CD4-positive, alpha-beta memory T cell (primary cell): ENCODE measurements at places on chromosomes 3 and 15. TPM values are rescaled to one million over a fixed set of nuclear protein-coding genes. Genes with fewer than 3 reads are reported as not detected.
A peak's percentile ranks its signal among the peaks of the same experiment; 100 is the strongest.

- no peaks in the 10 kb centered on the region for H3K36me3 ChIP-seq
- no peaks in the 10 kb centered on the region for H3K27me3 ChIP-seq
- no peak for DNase-seq
- H3K27ac ChIP-seq, result no peak overlapping the region
- H3K4me1 ChIP-seq, result no peaks in the 10 kb centered on the region
These were observed 514.6 kb upstream of the MCTP2 start for GRCh38 chr15:93716615-93717231.

GRCh38 chr3:126082362-126083137 is 1.4 kb downstream of the SLC41A3 start:
- no peak overlapping the region for H3K27ac ChIP-seq
- no peaks in the 10 kb centered on the region for H3K36me3 ChIP-seq
- peaks cover 26% of the 10 kb centered on the region for H3K4me1 ChIP-seq
- H3K27me3 ChIP-seq, result no peaks in the 10 kb centered on the region
- H3K4me3 ChIP-seq, result no peak overlapping the region

GRCh38 chr3:127101411-127102187 is 91.3 kb upstream of the PRR23E start:
- no peak for DNase-seq
- no peaks in the 10 kb centered on the region for H3K27me3 ChIP-seq
- no peaks in the 10 kb centered on the region for H3K36me3 ChIP-seq
- no peak overlapping the region for H3K27ac ChIP-seq
- no peaks in the 10 kb centered on the region for H3K4me1 ChIP-seq

- H3K36me3 ChIP-seq, result no peaks in the 10 kb centered on the region
- H3K27ac ChIP-seq, result no peak overlapping the region
- no peak overlapping the region for H3K4me3 ChIP-seq
- no peak for DNase-seq
- H3K4me1 ChIP-seq, result no peaks in the 10 kb centered on the region
These were observed 285.8 kb upstream of the SEMA6D start for GRCh38 chr15:47431501-47431900.

DNA sequence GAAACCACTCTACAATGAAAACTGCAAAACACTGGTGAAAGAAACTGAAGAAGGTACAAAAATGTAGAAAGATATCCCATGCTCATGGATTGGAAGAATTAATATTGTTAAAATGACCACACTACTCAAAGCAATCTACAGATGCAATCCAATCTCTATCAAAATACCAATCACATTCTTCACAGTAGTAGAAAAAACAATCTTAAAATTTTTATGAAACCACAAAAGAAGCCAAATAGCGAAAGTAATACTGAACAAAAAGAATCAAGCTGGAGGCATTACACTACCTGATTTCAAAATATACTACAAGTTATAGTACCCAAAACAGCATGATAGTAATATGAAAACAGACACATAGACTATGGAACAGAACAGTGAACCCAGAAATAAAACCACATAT is 36.9 kb downstream of the TXNRD3 start:
- H3K36me3 ChIP-seq, result no peaks in the 10 kb centered on the region
- no peaks in the 10 kb centered on the region for H3K4me1 ChIP-seq
- no peak for DNase-seq
- H3K4me3 ChIP-seq, result no peak overlapping the region
- H3K27ac ChIP-seq, result no peak overlapping the region
- H3K27me3 ChIP-seq, result no peaks in the 10 kb centered on the region

GRCh38 chr3:40258064-40258463 is 51.4 kb upstream of the EIF1B start:
- H3K36me3 ChIP-seq, result no peaks in the 10 kb centered on the region
- no peaks in the 10 kb centered on the region for H3K27me3 ChIP-seq
- H3K4me3 ChIP-seq, result no peak overlapping the region
- H3K4me1 ChIP-seq, result no peaks in the 10 kb centered on the region
- DNase-seq, result no peak
- no peak overlapping the region for H3K27ac ChIP-seq

DNA sequence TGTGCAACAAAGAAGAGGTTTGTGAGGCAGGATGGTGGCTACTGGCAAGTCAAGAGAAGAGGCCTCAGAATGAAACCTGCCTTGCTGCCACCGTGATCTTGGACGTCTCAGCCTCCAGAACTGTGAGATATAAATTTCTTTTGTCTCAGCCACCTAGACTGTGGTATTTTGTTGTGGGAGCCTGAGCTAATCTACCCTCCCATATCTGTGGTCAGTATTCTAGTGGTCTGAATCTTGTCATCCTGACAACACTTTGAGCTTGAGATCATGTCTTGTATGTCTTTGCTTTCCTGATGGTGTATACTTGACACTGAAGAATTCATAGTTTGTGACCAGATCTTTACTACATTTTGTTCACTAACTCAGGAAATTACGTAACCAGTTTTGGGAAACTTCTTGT is 240.6 kb upstream of the GOLIM4 start:
- H3K27me3 ChIP-seq, result no peaks in the 10 kb centered on the region
- no peak overlapping the region for H3K4me3 ChIP-seq
- DNase-seq, result no peak
- H3K4me1 ChIP-seq, result no peaks in the 10 kb centered on the region
- no peaks in the 10 kb centered on the region for H3K36me3 ChIP-seq

DNA sequence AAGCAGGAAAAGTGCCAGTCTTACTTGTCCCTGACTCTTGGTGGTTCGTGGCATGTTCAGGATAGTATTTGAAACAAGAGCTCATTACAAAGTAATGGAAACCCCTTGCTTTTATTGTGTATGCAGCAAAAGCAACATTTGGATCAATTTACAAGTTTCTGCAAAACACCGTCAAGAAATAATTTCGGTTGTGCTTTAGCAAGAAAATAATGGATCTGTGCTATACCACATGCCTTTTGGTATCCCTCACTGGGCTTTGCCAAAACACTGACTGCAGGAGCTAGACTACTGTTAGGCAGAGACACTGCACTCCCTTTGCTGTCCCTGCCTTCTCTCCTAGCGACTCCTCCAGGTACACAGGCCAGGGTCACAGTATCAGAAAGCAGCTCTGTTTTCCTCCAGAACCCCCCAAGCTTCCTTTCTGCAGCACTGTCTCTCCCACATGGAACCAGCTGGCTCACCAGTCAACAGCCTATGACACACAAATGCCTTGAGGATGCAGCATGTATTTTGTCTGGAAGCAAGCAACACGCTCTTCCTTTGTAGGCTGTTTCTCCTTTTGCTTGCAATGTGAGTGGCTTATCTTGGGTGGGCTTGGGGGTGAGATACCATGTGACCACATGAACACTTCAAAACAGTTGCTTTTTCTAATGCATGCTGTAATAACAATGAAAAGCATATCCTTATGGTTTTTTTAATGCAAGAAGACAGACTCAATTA is 111.4 kb downstream of the PGPEP1L start:
- no peak overlapping the region for H3K27ac ChIP-seq
- no peak overlapping the region for H3K4me3 ChIP-seq
- no peaks in the 10 kb centered on the region for H3K27me3 ChIP-seq
- no peak for DNase-seq
- H3K4me1 ChIP-seq, result no peaks in the 10 kb centered on the region
- H3K36me3 ChIP-seq, result no peaks in the 10 kb centered on the region

GRCh38 chr3:63952248-63952594 is 40.0 kb upstream of the SCAANT1 start:
- no peak for DNase-seq
- no peaks in the 10 kb centered on the region for H3K27me3 ChIP-seq
- peaks cover 8% of the 10 kb centered on the region for H3K36me3 ChIP-seq
- no peak overlapping the region for H3K4me3 ChIP-seq
- no peak overlapping the region for H3K27ac ChIP-seq

DNA sequence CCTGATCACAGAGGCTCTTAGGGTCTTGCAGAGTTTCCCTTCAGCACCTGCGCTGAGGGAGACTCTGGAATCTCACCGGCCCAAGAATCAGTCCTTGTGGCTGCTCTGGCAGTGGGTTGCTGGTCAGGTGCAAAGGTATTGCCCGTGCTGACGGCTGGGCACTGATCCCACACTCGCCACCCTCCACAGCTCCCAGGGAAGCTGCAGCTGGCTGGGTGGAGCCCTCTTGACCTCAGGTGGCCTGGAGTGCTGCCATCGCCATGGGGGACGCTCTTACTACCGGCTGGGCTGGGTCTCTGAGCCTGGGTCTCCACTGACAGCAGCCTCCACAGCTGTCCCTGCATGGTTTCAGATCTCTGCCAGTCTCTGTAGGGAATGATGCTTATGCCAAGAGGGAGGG is 52.6 kb upstream of the EPHB3 start:
- H3K27me3 ChIP-seq, result peaks cover 9% of the 10 kb centered on the region
- no peaks in the 10 kb centered on the region for H3K36me3 ChIP-seq
- H3K4me1 ChIP-seq, result peaks cover 7% of the 10 kb centered on the region
- DNase-seq, result no peak

- peaks cover 63% of the 10 kb centered on the region for H3K4me1 ChIP-seq
- DNase-seq, result no peak
- no peak overlapping the region for H3K4me3 ChIP-seq
- no peaks in the 10 kb centered on the region for H3K27me3 ChIP-seq
- H3K36me3 ChIP-seq, result no peaks in the 10 kb centered on the region
These were observed 240.4 kb upstream of the BHLHE40 start for GRCh38 chr3:4738737-4739274.

- DNase-seq, result peak; percentile 79
- H3K4me1 ChIP-seq, result peaks cover 12% of the 10 kb centered on the region
- H3K4me3 ChIP-seq, result peak overlapping the region; percentile 56
- H3K27ac ChIP-seq, result no peak overlapping the region
These were observed 51.8 kb upstream of the GATM start for GRCh38 chr15:45429941-45430792.

DNA sequence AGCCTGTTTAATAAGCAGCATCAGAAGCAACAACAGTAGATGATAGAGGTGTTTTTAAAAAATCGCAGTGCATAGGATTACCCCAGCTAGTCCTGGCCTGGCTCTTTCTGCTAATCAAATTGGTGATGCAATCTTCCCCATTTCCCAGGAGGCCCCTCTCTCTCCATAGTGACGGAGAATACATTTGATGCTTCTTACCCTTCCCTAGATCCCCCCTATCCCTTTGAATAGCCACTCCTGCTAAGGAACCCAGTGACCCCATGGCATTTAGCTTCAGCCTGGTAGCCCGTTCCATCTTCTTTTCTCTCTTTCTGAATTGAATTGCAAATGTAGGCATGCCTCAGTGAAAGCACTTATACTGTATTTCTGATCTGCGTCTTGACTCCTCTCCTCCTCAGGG is 223.6 kb upstream of the GAP43 start:
- H3K27ac ChIP-seq, result no peak overlapping the region
- no peak overlapping the region for H3K4me3 ChIP-seq
- DNase-seq, result no peak
- H3K4me1 ChIP-seq, result no peaks in the 10 kb centered on the region
- no peaks in the 10 kb centered on the region for H3K27me3 ChIP-seq
- H3K36me3 ChIP-seq, result no peaks in the 10 kb centered on the region

DNA sequence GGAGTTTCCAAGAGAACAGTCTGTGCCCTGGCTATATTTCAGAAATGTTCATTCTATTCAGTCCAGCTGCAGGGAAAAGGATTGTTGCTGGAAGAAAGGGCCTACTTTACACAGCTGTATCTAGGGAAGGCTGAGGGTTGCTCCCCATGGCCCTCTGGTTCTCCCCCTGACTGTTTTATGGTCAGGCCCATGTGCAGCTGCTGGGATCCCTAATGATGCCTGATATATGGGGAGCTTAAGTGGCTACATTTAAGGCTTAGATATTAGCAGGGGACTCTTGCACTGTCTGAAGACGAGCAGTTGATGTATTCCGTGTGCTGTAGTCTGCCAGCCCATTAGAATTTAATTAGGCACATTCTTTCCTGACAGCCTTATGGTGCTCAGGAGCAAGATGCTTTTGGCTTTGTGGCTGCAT is 72.0 kb downstream of the FAM43A start:
- no peak overlapping the region for H3K27ac ChIP-seq
- H3K4me3 ChIP-seq, result no peak overlapping the region
- DNase-seq, result no peak
- no peaks in the 10 kb centered on the region for H3K4me1 ChIP-seq

- H3K27me3 ChIP-seq, result no peaks in the 10 kb centered on the region
- H3K36me3 ChIP-seq, result no peaks in the 10 kb centered on the region
- DNase-seq, result peak; percentile 66
- H3K4me1 ChIP-seq, result peaks cover 28% of the 10 kb centered on the region
- H3K27ac ChIP-seq, result peak overlapping the region; percentile 73
- no peak overlapping the region for H3K4me3 ChIP-seq
These were observed 16.7 kb upstream of the WNT7A start for GRCh38 chr3:13896473-13897154.

DNA sequence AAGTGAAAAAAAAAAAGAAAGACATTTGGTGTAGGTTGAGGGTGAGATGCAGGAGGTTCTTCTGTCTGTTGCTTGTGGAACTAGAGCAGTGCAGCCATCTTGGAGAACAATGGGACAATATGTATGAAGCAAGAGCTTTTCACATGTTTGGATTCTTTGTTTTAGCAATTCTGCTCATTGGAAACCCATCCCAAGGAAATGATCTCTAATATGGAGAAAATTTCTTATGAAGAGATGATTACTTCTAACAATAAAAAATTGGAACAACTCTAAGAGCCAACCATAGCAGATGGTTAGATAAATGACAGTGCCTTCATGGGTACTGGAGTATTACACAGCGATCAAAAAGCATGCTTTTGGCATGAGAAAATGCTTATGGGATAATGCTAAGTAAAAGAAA is 56.3 kb downstream of the RASGRF1 start:
- H3K4me3 ChIP-seq, result no peak overlapping the region
- H3K4me1 ChIP-seq, result no peaks in the 10 kb centered on the region
- H3K36me3 ChIP-seq, result no peaks in the 10 kb centered on the region
- no peak overlapping the region for H3K27ac ChIP-seq
- no peaks in the 10 kb centered on the region for H3K27me3 ChIP-seq

GRCh38 chr15:74422652-74423430 is 10.9 kb downstream of the SEMA7A start:
- no peak overlapping the region for H3K4me3 ChIP-seq
- no peak for DNase-seq
- H3K4me1 ChIP-seq, result no peaks in the 10 kb centered on the region
- H3K27me3 ChIP-seq, result no peaks in the 10 kb centered on the region
- H3K36me3 ChIP-seq, result no peaks in the 10 kb centered on the region

- no peaks in the 10 kb centered on the region for H3K4me1 ChIP-seq
- H3K4me3 ChIP-seq, result no peak overlapping the region
- H3K36me3 ChIP-seq, result no peaks in the 10 kb centered on the region
- H3K27ac ChIP-seq, result no peak overlapping the region
These were observed 118.7 kb downstream of the NUP210 start for GRCh38 chr3:13301286-13301987.

- peaks cover 24% of the 10 kb centered on the region for H3K4me1 ChIP-seq
- no peak overlapping the region for H3K27ac ChIP-seq
- no peak for DNase-seq
- H3K36me3 ChIP-seq, result no peaks in the 10 kb centered on the region
These were observed 40.9 kb downstream of the CHST2 start for GRCh38 chr3:143160437-143160836.

GRCh38 chr3:38711321-38711720 is 61.8 kb upstream of the SCN5A start:
- no peaks in the 10 kb centered on the region for H3K36me3 ChIP-seq
- DNase-seq, result no peak
- H3K4me3 ChIP-seq, result no peak overlapping the region
- H3K4me1 ChIP-seq, result no peaks in the 10 kb centered on the region
- H3K27me3 ChIP-seq, result no peaks in the 10 kb centered on the region

GRCh38 chr3:174767406-174767805 is 91.7 kb upstream of the NAALADL2 start:
- H3K36me3 ChIP-seq, result no peaks in the 10 kb centered on the region
- no peaks in the 10 kb centered on the region for H3K4me1 ChIP-seq
- no peaks in the 10 kb centered on the region for H3K27me3 ChIP-seq
- H3K27ac ChIP-seq, result no peak overlapping the region
- DNase-seq, result no peak

The STRC gene
- not detected for polyA plus RNA-seq

The GABRB3 gene
- polyA plus RNA-seq, result not detected

The CKMT1A gene
- not detected for polyA plus RNA-seq

The KIF7 gene
- polyA plus RNA-seq, result not detected

The DAZL gene
- not detected for polyA plus RNA-seq

The CAMK2N2 gene
- not detected for polyA plus RNA-seq

The SMCO1 gene
- polyA plus RNA-seq, result not detected

The SRPRB gene
- polyA plus RNA-seq, result 57.4 TPM

The DCUN1D1 gene
- polyA plus RNA-seq, result 26.1 TPM

The SNRPA1 gene
- 76.6 TPM for polyA plus RNA-seq

The GOLGA8O gene
- polyA plus RNA-seq, result not detected

The ZIC1 gene
- polyA plus RNA-seq, result not detected
